ENCODE measurements at places on chromosomes 12 and 14. TPM values are rescaled to one million over a fixed set of nuclear protein-coding genes. Genes with fewer than 3 reads are reported as not detected.
A peak's percentile ranks its signal among the peaks of the same experiment; 100 is the strongest.

DNA sequence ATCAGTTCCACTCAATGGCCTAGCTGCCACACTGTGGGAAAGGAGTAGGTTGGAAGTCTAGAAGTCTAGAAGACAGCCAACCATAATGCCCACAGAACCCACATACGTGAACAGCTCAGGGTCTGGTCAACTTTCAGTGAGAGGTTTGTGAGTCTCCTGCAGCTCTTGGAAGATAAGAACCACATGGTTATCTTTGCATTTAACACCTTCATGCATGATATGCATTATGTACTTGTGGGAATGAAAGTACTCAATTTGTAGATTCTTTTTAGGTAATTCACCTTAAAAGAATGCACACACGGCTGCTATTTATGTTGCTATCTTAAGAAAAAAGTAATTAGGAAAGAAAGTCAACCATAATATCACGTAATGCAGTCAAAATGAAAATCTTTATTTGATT, 126.7 kb downstream of the ESRRB start:
- no peak for DNase-seq

DNA sequence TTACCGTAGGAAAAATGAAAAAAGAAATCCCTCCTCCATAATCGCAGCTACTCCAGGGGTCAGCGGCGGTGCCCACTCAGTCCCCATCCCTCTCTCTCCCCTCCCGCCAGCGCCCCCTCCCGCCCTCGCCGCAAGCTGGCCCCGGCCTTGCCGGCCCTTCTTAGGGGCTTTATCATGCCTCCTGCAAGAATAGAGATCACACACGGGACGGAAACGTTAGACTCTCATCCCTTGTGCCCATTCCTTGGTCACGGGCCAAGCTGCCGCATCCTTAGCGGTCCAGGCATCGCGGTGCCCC, 692 bp upstream of the COX14 start:
- DNase-seq, result no peak

DNA sequence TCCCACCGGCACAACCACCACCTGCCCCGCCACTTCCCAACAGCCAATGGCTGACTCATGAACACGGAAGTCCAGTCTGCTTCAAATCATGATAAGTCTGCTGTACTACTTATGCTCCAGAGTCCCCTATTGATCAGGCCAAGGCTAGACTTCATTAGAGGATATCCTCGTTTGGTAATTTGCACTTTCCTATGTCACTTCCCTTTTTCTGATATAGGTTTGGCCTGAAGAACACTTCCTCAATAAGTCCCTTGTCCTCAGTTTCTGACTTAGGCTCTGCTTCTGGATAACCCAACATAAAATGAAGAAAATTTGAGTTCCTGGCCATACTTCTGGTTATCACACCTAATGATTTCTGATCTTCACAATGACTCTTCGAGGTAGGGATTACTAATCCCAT, 45.3 kb downstream of the IFNG-AS1 start:
- no peak for DNase-seq

DNA sequence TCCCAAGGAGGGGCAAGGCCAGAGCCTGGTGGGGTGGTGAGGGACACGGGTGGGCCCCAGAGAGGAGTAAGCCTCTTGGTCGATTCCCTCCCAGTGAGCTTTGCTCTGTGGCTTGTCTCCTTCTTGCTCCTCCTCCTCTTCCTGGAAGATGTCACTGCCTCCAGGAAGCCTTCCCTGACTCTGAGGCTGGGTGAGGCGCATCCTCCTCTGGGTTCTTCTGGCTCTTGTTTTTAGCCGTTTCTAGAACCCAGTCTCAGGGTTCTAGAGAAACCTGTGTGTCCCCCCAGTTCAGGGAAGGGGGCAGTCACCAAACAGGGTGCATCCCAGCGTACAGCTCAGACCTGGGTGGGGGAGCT, 12.6 kb downstream of the KIF26A start:
- no peak for DNase-seq

GRCh38 chr12:88036353-88036965, 7.3 kb upstream of the C12orf50 start:
- DNase-seq, result peak; percentile 7

GRCh38 chr12:93121729-93122488, 192.8 kb upstream of the EEA1 start:
- no peak for DNase-seq

GRCh38 chr12:68536885-68537485, 73.7 kb upstream of the RAP1B start:
- DNase-seq, result no peak

- no peak for DNase-seq
Measured at GRCh38 chr14:32784405-32784804, 154.3 kb upstream of the NPAS3 start.

GRCh38 chr12:91413581-91414546, 231.2 kb upstream of the DCN start:
- DNase-seq, result no peak

GRCh38 chr12:47903151-47903611, 1.6 kb downstream of the VDR start:
- DNase-seq, result no peak

DNA sequence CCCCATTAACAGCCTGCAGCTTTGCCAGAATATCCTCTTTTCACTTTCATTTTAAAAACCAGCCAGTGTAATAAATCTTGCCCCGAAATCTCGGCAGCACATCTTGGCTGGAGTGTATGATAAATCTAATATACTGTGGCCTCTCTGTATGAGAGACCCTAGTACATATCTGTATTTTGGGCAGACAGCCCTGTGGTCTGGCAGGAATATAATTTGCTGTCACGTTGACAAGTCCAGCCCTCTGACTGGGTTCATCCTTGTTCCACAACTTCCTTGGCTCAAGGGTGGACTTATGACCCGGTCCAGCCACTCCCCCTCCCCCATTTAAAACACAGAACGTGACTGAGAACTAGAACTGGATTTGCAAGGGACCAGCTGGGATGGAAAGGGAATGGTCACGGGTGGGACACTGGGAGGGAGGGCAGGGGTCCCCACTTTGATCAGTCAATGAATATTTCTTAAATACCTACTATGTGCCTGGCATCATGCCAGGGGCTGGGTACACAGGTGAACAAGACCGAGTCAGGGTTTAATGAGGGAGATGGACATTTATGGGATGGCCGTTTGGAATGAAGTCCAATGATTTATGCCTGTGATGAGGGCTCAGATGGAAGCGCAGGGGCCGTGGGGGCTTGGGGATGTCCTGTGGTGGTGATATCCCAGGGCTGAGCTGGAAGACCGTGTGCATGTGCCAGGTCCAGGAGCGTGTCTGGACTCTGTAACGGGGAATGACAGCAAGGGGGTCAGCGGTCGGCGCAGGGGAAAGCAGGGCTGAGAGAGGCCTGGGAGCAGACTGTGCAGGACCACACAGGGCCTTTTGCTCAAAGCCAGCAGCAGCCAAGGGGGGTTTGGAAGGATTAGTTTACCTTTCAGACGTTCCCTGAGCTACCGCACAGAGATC, 190.5 kb downstream of the PHETA1 start:
- DNase-seq, result no peak

SRGAP1 gene
- total RNA-seq, result 0.02 TPM

SAMD15 gene
- 0.70 TPM for total RNA-seq

INHBC gene
- 0.36 TPM for total RNA-seq

CARMIL3 gene
- not detected for total RNA-seq

IQSEC3 gene
- total RNA-seq, result not detected

HNF1A gene
- total RNA-seq, result not detected

Data from OCI-LY7 (cell line).